GM23248 (cell line): ENCODE measurements at places on chromosomes 1 and 21. TPM values are rescaled to one million over a fixed set of nuclear protein-coding genes. Genes with fewer than 3 reads are reported as not detected.

DNA sequence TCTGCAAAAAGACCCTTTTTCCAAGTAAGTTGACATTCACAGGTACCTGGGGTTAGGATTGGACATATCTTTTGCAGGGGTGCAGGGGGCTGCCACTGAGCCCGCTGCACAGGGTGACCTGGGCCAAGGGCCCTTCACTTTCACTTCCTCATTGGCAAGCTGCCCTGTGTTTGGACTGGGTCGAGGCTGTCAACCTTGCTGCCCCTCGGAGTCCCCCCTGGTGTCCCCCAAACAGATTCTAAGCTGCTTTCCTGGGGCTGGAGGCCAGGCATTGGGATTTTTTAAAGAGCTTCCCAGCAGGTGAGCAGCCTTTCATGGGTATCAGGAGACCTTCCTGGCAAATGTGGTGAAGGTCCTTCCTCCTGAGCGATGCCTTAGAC lies 7.9 kb upstream of the UMODL1 start:
- no peak for DNase-seq

- peak; percentile 79 for DNase-seq
These were observed 87.8 kb downstream of the MRPL37 start for GRCh38 chr1:54287801-54288211.

DNA sequence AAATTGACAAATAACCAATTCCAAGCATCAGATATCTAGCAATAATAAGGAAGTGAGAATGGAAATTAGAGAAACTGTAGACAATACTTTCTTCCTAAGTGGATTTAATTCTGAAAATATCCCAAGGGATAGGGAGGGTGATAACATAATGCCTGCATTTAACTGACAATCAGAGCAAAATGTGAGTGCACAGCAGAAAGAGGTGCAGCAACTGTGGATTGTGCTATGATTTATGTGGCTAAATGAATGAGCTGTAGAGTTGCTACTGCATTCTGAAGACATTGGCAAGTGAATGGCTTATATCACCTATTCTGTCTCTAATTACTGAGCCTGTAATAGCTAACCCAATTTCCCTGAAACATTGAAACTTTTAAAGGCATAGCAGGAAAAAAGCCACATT lies 39.0 kb downstream of the OLFM3 start:
- DNase-seq: no peak

MAP1LC3C gene
- not detected in 2 replicates for total RNA-seq

DNA sequence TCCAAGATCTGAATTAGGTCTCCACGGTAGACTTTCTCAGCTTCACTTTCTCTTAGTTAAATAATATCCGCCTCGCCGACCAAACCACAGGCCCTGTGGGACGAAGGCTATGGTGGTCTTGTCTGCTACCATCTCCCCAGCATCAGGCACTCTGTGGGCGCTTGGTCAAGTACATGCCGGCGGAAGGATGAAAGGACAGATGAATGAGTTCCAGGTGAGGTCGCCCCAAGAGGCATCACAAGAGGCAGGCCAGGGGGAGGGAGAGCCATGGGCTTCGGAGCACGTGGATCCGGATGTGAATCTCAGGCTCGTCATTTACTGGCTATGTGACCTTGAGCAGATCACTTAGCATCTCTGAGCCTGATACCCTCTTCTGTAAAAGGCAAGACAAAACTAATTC lies 33.5 kb downstream of the ECE1 start:
- DNase-seq: no peak

DNA sequence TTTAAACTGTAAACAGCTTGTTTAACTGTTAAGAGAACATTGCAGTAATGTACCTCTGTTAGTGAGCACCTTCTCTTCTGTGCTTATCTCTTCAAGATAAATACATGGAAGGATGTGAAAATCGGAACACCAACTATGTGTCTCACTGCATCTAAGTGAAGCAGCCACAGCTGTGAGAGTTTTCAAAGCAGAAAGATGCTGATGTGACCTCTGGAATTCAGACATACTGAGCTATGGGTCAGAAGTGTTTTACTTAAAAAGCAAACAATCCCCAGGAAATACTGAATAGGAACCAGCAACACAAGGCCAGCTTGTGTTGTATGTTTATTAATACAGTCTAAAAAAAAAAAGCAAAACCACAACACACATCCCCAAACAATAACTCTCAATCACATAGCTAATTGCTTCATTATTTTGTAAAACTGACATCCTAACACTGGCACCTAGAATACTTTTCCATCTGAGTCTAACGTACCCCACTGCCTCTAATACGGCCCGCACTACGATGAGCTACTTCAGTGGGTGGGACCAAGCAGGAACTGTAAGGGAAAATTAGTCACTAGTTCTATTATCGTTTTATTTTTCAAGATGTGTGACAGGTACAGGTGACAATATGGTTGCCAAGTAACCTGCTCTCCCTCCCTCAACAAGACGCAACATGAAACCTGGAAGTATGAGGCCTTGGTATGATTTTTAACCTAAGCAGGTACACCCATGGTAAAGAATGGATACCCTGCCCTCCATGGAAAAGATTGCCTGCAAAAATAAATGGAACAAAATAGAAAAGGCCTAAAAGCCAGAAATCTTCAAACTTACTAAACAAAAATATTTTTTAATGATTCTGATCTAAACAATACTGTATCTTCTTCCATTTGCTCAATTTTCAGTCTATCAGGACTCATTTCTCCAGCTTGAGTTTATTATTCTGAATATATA lies 13.9 kb downstream of the ERRFI1 start:
- DNase-seq: no peak

S100A14 gene
- 2.1 TPM in 1 of 2 replicates, not detected in the other for total RNA-seq

DNA sequence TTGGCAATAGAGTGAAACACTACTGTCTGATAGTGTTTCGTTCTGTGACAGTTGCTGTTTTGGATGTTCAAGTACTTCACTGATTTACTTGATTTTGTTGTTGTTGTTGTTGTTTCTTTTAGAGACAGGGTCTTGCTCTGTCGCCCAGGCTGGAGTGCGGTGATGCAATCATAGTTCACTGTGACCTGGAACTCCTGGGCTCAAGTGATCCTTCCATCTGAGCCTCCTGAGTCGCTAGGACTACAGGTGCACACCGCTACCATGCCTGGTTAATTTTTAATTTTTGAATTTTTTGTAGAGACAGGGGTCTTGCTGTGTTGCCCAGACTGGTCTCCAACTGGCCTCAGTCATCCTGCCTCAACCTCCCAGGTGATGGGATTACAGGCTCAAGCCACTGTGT lies 2.3 kb downstream of the ATF6 start:
- no peak for DNase-seq

DNA sequence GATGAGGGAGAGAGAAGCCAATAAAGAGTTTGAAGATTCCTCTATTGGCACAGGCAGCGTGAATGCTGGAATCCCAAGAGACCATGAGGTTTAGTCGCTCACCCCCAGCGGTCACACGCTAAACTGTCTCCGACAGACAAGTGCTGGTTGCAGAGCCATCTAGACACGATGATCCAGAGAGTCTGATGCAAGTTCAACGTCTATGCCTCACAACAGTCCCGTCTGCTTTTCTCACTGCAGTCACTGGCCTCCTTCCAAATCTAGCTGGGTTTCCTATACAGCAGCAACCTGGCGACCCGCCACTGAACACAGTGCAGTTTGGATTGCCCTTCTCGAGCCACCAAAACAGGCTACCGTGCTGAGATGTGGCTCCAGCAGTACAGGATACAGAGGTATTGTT lies 98.6 kb upstream of the KRTAP19-8 start:
- peak; percentile 72 for DNase-seq

NEXN gene
- total RNA-seq: 11.4 and 17.2 TPM in 2 replicates

DNA sequence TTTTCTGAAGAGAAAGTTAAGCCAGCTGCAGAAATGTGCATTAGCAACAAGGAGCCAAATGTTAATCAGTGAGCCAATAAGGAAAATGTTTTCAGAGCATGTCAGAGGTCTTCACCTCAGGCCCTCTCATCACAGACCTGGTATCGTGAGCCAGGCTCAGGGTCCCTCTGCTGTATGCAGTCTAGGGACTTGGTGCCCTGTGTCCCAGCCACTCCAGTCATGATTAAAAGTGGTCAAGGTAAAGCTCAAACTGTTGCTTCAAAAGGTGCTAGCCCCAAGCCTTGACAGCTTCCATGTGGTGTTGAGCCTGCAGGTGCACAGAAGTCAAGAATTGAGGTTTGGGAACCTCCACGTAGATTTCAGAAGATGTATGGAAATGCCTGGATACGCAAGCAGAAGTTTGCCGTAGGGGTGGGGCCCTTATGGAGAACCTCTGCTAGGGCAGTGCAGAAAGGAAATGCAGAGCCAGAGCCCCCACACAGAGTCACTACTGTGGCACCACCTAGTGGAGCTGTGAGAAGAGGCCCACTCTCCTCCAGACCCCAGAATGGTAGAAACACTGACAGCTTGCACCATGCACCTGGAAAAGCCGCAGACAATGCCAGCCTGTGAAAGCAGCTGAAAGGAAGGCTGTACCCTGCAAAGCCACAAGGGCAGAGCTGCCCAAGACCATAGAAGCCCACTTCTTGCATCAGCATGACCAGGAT lies 1128.7 kb downstream of the AMY1C start:
- no peak for DNase-seq
